ENCODE measurements at places on chromosomes 5 and 9.

GRCh38 chr5:1029282-1029944, 20.8 kb downstream of the NKD2 start:
- no peak for DNase-seq

DNA sequence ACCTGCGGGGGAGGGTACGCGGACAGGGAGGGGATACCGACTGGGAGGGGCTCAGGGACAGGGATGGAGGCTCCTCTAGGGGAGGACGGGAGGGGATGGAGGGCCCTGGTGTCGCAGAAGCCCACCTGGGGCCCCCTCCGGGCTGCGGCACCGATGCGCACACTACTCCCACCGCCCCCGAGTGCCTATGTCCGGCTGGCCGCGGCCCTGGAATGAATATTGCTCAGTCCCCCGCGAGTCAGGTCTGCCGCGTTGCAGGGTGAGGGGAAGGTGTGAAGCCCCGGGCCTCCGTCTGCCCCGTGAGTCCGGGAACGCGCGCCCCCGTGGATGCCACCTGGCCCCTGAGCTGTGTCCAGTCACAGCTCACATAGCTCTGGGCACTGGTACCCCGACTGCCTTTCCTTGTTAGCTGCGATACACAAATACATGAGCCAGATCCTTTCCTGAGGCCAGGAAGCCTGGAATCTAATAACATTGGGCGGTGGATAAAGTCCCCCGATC, 44.5 kb upstream of the PRSS3 start:
- DNase-seq, result peak; percentile 35

DNA sequence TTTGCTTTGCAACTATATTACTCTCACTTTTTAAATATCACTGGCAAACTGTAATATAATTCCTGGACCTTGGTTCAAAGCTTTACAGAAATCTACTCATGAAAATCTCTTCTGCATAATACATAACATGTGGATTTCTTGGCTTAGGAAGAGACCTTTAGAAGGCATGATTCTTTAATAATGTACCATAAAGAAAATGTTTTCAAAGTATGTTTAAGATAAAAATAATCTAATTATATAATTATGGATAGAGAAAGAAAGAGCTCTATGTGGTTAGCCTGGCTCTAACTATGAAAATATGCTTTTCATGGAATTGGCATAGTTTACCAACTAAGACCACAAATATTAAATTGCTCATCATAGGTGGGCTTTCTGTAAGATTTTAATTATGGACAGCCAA, 817.8 kb downstream of the TLE1 start:
- no peak for DNase-seq

- DNase-seq, result no peak
These were observed 3.8 kb upstream of the CCDC192 start for GRCh38 chr5:127699416-127699815.

DNA sequence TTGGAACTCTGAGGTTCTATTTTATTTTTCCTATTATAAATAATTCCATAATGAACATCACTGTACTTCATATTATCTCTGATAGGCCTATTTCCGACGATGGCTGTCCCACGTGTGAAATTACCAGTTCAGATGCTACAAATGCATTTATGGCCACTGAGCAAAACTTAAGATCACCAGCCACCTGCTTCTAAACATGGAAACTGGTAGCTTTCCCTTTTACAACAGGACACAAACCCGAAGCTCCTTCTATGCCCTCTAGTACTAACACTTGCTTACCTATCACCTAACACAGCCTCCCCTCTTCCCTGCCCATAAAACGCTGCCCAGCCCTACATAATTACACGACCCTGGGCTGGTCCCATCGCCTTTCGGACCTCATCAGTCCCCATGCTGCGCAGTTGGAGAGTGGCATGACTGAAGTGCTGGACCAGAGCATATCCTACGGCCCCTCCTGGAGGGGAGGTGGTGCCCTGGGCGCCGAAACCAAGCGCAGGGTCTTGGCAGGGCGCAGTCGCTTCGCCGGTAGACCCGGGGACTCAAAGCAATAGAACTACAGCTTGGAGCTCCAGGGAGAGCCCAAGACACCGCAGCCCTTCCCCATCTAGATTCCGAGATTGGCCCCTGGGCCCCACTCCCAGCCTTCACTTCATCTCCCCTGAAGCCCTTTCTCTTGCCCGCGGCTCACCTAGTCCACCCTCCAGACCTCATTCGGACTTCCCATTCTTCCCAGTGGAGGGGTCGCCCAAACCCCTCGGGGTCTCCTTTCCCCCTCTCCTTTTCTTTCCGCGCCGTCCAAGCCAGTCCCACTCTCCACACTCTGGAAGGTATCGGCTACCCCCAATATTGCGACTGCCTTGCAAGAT, 1.0 kb upstream of the SAP30L start:
- peak; percentile 18 for DNase-seq

DNA sequence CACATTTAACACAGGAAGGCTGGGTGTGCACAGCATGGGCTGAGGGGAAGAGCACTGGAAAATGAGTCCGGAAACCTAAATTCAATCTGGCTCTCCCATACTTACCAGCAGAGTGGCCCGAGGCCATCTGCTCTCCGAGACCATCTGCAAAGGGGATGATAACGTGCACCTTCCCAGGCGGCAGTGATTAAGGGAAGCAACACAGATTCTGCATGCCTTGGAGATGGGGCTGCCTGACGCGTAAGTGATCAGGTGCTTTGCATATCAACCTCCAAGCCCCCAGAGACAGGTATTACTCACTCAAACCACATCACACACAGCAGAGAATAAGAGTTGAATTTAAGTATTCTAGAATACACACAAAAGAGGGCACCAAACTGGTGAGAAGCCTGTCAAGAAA, 9.1 kb downstream of the EPB41L4B start:
- DNase-seq, result no peak

- DNase-seq, result no peak
These were observed 201.8 kb upstream of the MPDZ start for GRCh38 chr9:13481274-13481673.

- DNase-seq, result no peak
These were observed 66.3 kb downstream of the FBXL7 start for GRCh38 chr5:15566306-15566705.

- DNase-seq, result no peak
These were observed 59.6 kb downstream of the SPTLC1 start for GRCh38 chr9:92055624-92056023.

GRCh38 chr5:21142791-21143190, 1154.8 kb upstream of the CDH18 start:
- DNase-seq, result no peak

GRCh38 chr5:168859471-168859870, 280.3 kb upstream of the PANK3 start:
- no peak for DNase-seq

GRCh38 chr9:131500939-131501541, 1.7 kb upstream of the POMT1 start:
- DNase-seq, result no peak

GRCh38 chr9:136576269-136576626, 30.4 kb upstream of the NOTCH1 start:
- no peak for DNase-seq

- no peak for DNase-seq
These were observed 74.7 kb downstream of the LURAP1L start for GRCh38 chr9:12849486-12850003.

- DNase-seq, result peak; percentile 38
These were observed 49.9 kb upstream of the MARCHF11 start for GRCh38 chr5:16229357-16229940.

GRCh38 chr5:102666164-102666946, 88.8 kb upstream of the PAM start:
- peak; percentile 62 for DNase-seq

- no peak for DNase-seq
These were observed 41.6 kb downstream of the CHSY3 start for GRCh38 chr5:129945774-129946270.

GRCh38 chr5:127840198-127840524, 137.0 kb downstream of the CCDC192 start:
- DNase-seq, result no peak

DNA sequence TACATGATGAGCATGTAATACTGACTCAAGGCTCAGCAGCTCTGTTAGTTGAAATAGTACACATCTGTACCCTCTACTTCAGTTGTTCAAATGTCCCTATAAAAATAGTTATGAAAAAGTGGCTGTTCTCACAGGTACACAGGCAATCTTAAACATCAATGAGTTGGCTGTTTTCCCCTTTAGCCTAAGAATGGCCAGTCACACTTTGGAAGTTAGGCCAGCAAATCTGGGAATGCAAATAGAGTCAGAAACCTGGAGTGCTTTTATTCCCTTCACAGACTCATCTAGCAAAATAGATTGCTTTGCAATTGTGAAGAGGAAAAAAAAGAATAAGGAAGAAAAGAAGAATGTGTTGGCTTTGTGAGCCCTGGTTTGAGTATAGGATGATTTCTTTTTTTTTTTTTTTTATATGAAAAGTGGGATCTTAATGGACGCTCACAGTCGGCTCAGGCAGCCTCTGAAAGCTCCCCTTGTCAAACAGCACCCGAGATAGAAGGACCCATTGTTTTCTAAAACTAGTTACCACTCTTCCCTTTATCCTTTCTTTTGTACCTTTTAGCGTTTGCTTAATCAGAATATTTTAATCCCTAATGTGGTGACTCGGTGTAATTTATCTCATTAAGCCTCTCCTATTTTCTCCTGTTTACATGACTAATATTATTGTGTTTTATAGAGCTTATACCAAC, 27.9 kb upstream of the TLE1 start:
- no peak for DNase-seq

DNA sequence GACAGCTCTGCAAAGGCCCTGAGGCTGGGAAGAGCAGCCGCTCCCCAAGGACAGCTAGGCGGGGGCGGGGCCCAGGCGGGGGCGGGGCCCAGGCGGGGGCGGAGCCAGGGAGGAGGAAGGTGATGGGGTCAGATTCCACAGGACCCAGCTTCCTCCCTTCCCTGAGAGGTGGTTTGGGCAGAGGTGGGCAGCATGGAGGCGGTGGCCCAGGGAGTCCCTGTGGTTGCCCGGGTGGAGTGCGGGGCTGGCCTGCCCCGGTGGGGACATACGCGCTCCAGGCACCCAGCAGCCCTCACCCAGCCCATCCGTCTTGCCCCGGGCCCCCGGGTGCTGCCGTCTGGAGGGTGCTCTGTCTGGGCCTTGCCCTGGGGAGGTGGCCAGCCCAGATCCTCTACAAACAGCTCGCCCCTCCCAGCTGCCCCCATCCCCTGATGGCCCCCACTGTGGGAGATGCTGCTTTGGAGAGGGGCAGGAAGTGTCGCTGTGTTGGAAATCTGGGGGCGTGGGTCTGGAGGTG, 11.0 kb upstream of the RNU6ATAC start:
- DNase-seq, result no peak

DNA sequence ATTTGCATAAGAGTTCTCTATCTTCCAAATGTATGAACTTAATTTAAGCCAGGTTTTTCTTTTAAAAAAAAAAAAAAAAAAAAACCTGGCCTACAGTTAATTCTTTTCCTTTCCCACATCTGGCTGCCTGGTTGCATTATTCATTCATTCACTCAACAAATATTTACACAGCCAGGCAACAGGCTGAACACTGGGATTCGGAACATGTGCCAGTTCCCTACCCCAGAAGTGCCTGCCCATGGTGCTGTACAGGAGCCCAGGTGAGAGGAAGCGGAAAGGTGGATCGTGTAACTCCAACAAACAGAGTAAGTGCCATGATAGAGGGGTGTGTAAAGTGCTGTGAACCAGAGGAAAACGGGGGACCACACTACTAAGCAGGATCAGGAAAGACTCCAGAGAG, 93.6 kb downstream of the CDK5RAP2 start:
- no peak for DNase-seq

DNA sequence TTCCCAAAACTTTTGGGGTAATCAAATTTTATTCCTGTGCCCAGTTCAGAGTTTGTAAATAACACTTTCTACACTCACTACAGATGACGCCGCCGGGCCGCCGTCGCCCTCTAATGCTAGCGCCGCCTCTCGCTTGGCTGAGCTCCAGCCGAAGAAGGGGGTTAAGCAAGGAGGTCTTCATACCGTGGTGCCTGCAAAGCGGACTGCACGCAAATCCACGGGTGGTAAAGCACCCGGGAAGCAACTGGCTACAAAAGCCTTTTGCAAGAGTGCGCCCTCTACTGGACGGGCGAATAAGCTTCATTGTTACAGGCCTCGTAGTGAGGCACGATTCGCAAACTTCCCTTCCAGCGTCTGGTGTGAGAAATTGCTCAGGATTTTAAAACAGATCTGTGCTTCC, 280.4 kb downstream of the MEF2C start:
- DNase-seq, result no peak

DNA sequence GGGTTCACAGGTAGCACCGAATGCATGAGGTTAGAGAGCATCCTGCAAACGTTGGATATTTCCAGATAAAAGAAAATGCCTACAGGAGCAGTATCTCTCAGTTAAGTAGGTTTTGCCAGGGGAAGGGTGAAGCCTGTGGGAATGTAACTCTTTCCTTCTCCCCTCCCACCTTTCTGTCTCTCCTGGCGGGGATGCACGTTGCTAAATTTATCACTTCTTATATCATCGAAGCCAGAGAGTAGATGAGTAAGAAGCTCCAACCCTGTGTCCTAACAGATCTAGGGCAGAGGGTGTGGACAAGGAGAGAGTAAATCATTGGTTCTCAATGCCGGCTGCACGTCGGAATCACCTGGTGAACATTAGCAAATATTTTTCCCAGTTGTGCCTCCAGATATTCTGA, 457.5 kb downstream of the ENC1 start:
- peak; percentile 9 for DNase-seq

- no peak for DNase-seq
These were observed 80.9 kb downstream of the KIF4B start for GRCh38 chr5:155094455-155094854.

DNA sequence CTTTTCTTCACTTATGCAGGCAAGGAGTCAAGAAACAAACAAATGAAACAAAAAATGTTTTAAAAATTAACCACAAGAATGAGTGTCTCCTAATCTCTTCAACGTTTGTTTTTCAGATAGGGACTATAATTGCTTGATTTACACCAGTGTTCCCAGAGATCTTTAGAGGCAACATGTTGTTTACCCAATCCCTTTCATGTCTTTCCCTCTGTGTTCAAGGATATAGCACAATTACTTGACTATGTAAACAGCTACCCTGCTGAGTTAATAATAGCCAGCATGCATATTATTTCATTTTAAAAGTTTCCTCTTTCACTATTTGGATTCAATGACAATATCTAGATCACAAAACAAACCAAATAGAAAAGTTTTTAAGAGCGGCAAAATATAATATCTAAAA, 25.1 kb upstream of the SHISAL2B start:
- no peak for DNase-seq

GRCh38 chr5:116492776-116493175, 81.8 kb downstream of the SEMA6A start:
- peak; percentile 69 for DNase-seq
